ENCODE measurements at places on chromosomes 5 and 9.

GRCh38 chr9:75429531-75430475, 341.5 kb downstream of the OSTF1 start:
- DNase-seq, result no peak

- no peak for DNase-seq
Observed at GRCh38 chr5:1542781-1543180, 19.0 kb upstream of the LPCAT1 start.

- no peak for DNase-seq
Observed at GRCh38 chr5:39014561-39014960, 59.6 kb downstream of the RICTOR start.

- peak; percentile 52 for DNase-seq
Observed at GRCh38 chr9:83620841-83621636, 1.9 kb upstream of the IDNK start.

GRCh38 chr9:69223605-69224004, 49.5 kb downstream of the TJP2 start:
- peak; percentile 4 for DNase-seq

DNA sequence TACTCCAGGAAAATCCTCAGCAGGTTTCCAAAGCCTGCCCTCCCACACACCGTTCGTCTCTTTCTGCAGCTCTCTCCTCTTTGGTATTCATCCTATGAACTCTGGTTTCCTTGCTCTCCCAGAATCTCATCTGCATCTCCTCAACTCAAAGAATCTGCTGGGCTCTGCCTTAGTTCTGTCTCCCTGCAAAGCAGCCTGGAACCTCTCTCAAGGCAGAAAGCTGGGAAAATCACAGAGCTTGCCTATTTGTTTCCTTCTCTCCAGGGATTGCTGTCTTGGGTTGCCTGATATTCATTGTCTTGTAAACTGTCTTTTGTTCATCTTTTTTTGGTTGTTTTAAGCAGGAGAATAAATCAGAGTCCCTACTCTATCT, 5.3 kb upstream of the ERAP2 start:
- no peak for DNase-seq

DNA sequence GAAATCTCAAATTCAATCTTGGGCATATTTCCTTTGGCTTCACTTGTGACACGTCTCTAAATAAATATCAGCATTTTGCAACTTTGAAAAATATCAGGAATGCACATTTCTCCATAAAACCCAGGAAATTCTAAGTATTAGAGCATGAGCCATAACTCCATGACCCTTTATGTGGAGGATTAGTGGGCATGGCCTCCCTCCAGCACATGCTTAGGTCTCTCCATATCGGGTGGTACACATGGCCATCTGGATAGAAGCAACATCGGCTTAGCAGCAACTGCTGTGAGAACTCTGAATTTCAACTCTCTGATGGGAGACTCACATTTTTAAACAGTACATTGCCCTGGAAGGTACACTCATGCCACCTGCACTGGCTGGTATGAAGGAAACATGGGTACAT, 73.7 kb upstream of the EGFLAM start:
- DNase-seq, result no peak

- DNase-seq, result no peak
Observed at GRCh38 chr9:37943345-37944265, 39.7 kb upstream of the SLC25A51 start.

DNA sequence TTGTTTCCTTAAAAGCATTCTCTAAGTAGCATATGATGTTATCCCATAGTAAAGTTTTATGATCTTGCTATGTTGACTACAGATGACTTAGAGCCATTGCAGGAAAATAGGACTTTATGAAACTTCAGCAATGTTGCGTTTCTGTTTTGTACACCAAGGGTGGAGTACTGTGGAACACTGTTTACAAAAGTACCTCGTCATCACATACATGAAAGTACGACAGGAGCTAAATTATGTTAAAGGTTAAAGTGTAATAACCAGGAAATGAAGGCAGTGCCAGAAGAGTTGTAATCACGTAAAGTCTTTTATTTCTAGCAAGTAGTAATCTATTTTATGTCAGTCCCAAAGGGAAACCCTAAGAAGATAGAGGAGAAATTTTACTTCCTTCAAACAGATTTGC, 50.9 kb downstream of the C9orf85 start:
- DNase-seq, result no peak

- DNase-seq, result no peak
Observed at GRCh38 chr9:83154821-83155220, 91.9 kb upstream of the RASEF start.

GRCh38 chr9:124767821-124768220, 3.3 kb downstream of the NR6A1 start:
- no peak for DNase-seq
